ENCODE measurements at places on chromosomes 4 and X. TPM values are rescaled to one million over a fixed set of nuclear protein-coding genes. Genes with fewer than 3 reads are reported as not detected.
A peak's percentile ranks its signal among the peaks of the same experiment; 100 is the strongest.

DNA sequence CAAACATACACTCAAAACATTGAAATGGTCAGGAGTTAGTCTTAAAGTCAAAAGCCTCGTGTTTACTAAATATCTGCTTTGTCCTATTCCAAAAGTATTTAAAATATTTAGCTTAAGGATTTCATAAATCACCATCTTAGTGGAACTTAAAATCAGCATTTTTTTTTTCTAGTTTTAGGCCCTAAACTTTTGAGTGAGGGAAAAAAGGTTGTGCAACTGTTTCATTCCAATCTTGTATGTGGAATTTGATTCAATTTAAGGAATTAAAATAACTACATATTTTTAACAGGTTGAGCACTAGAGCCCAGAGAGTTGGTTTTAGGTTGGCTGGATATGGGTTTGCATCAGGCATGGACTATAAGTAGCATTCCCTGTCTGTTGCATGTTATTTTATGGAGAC lies 35.7 kb upstream of the ANK2 start:
- no peak for DNase-seq

DNA sequence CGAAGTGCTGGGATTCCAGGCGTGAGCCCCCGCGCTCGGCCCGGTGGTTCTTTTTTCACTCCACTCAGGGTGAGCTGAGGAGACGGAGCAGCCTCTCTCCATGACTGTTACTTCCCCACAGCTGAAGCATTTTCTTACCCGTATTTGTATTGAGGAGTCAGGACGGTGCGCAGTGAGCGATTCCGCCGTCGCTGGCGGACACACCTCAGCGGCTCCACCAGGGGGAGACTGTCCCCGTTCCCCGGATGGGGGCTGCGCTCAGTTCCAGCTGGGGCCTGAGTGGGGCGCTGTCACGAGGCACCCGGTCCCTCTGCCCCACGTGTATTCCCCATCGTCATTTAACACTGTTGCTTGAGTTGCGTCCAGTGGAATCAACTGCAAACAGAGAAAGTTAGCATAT lies 844.0 kb upstream of the FRG1 start:
- no peak for DNase-seq

GRCh38 chr4:53717064-53717549 lies 125.8 kb upstream of the LNX1 start:
- peak; percentile 58 for DNase-seq

GRCh38 chr4:112277220-112277619 lies 8.5 kb downstream of the TIFA start:
- DNase-seq = no peak

DNA sequence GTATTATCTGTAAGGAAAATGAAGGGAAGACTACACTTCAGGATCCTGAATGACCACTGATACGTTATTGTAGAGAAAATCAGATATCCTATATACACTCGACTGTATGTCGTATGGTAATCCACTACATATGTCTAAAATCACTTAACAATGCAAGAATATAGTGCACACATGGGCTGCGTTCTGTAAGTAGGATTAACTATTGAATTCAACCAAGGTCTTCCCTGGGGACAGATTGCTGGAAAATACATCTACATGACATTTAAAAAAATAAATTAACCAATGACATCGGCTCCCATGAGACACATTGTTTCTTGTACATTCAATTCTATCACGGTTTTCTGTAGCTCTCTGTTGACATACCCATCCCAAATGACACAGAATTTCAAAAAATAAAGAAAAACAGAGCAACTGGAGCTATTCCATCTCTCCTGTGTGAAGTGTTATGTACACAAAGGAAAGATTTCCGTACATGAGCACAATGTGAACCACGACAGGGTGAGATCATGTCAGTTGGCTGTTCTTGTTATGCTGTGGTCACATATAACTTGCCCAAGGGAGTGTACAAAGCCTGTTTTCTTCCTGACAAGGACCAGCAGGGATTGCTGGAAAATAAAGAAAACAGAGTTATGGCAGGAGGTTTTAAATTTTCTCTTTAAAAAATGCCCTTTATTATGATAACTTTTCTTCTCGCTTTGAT lies 6.1 kb downstream of the ENOX2 start:
- DNase-seq = no peak

DNA sequence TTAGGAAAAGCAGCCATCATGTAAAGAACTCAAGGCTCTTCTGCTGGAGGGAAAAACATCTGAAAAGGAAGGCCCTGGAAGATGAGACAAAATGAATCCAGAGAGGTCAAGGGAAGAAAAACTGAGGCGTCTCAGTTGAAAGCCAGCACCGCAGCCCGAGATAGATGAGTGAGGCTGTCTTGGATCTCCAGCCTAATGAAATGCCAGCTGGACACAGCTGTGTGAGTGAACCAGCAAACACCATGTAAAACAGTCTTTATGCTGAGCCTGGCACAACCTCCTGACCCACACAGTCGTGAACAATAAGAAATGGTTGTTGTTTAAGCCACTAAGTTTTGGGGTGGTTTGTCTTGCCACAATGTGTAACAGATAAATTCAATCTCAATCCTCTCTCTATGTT lies 48.6 kb upstream of the RASL11B start:
- no peak for DNase-seq

- no peak for DNase-seq
These were observed 660.5 kb upstream of the ATOH1 start for GRCh38 chr4:93168053-93168452.

DNA sequence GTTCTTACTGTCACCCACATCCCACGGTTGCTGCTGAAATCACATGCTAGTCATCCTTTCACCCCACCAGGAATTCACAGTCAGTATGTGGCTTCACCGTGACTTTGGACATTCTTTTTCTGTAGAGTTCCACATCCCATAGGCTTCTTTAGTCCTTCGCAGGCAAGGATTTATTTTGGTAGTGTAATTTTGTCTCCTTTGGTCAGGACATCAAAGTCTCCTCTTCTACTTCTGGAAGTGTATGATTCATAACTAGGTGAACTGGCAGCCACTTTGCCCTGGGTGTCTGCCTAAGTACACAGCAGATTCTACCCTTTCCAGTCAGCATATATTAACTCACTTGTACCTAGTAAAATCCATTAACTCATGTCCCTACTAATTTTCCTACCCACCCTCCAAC lies 38.3 kb upstream of the MMAA start:
- DNase-seq = peak; percentile 15

DNA sequence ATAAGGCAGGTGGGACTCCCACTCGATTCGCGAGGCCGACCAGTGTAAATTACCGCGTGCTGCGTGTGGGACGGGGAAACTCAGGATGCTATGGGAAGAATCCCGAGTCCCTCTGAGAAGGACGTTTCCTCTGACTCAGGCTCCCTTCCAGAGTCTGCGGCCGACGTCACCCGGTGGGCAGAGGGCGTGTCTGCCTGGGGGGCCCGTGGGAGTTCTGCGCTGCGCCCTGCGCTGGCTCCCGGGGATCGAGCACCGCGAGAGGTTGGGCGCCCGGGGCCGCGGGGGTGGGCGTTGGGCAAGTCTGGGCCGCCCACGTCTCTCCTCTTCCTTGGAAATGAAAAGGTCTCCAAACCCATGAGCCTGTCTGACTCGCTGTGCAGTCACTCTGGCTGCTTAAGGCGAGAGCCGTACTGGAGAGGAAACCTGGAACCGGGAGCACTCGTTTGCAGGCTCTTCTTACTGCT lies 568 bp downstream of the NIPAL1 start:
- DNase-seq = peak; percentile 77

DNA sequence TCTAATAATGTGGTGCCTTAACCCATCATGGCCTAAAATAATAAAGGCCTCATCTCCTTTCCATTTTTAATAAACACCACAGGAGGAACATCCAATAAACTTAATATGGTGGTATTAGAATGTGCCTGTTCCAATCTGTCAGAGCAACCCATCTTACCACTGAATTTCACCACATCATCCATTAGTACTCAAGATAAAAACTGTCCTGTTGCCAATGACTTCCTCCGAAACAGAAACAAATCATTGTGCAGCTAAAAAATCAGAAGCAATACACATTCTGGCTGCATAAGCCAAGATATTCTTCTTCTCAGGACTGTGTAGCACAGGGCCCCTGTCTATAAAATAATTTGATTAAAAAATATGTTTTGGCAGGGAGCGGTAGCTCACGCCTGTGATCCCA lies 18.5 kb downstream of the TLR10 start:
- DNase-seq = no peak

- no peak for DNase-seq
These were observed 31.2 kb downstream of the WDR1 start for GRCh38 chr4:10085386-10085785.

- no peak for DNase-seq
These were observed 113.8 kb upstream of the NKX1-1 start for GRCh38 chr4:1519787-1520661.

- no peak for DNase-seq
These were observed 243.4 kb upstream of the GK2 start for GRCh38 chr4:79651456-79651855.

- no peak for DNase-seq
These were observed 43.0 kb upstream of the ARHGAP24 start for GRCh38 chr4:85431881-85432485.

- DNase-seq = no peak
These were observed 161.0 kb upstream of the GPRIN3 start for GRCh38 chr4:89468602-89469001.

GRCh38 chr4:11489453-11490083 lies 60.9 kb upstream of the HS3ST1 start:
- no peak for DNase-seq

GRCh38 chr4:145927030-145927429 lies 11.6 kb downstream of the ZNF827 start:
- DNase-seq = no peak

DNA sequence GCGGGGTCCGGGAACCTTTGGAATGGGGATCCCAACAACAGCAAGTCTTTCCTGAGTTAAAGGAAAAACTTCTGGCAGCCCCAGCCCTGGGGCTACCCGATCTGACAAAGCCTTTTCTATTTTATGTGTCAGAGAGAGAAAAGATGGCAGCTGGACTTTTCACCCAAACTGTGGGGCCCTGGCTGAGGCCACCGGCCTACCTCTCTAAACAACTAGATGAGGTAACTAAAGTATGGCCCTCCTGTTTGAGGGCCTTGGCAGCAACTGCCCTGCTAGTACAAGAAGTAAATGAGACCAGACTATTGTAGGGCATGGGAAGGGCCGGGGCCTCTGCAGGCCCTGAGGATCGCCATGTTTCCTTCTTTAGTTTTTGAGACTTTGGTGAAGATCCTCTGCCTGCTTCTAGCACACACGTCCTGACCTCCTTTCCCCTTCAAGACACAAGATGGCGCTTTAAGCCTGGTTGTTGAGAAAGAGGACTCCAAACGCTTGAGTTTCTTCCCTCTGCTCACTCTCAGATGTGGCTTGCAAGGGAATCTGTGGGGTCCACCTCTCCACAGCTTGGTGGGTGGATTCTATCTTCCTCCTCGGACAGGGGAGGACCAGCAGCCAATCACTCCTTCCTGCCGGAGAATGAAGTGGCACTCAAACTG lies 18.5 kb upstream of the DRD5 start:
- DNase-seq = peak; percentile 47

- DNase-seq = no peak
These were observed 60.4 kb upstream of the PLAC8 start for GRCh38 chr4:83174844-83175414.

GRCh38 chrX:11187001-11187400 lies 75.9 kb downstream of the HCCS start:
- DNase-seq = no peak

- DNase-seq = no peak
These were observed 24.5 kb upstream of the HNRNPD start for GRCh38 chr4:82398263-82398662.

- no peak for DNase-seq
These were observed 38.9 kb downstream of the ACOX3 start for GRCh38 chr4:8401665-8402064.

DNA sequence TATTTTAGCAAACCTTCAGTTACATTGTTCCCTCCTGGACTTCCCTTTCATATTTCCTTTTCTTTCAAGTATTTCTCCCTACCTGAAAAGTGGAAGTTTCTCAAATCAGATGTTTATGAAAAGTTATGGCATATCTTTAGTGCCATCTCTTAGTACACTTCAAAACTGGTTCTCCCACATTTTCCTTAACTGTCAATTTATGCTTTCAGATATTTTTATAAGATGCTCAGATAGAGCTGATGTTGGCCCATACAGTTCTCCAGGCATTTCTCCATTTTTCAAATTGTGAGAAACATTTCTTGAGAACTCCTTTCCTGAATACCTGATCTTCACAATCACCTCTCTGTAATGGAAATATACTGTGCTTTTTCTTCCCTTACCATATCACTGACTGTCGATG lies 32.5 kb upstream of the AP1AR start:
- DNase-seq = no peak

DNA sequence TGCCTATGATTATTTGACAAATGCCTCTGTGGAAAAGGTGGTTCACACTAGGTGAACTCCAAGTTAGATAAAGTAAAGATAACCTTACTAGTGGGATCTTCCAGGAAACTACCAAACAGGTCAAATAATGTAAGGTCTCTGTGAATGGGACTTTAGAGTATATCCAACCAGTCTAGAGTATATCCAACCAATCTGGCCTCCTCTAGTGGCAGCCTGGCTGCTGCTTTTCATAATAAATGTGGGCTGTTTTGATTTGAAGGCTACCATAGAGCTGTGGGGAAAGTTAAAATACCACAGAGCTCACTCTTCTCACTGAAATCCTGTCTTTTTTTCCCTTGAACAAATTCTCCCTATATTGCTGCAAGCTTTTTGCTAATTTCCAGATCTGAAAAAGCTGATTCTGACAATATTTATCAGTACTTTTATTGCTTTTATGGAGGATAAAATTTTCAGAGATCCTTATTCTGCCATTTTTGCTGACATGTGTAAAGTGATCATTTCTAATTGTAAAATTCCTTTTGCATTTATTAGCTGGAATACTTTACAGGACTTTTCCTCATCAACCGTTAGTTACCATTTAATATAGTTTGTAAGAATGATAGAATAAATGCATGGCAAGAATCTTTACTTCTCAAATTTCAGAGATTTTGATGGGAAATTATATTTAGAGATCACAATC lies 111.3 kb downstream of the TET2 start:
- no peak for DNase-seq

- peak; percentile 20 for DNase-seq
These were observed 72.8 kb downstream of the MANBA start for GRCh38 chr4:102687982-102688433.

- DNase-seq = no peak
These were observed 117.5 kb downstream of the RAPGEF2 start for GRCh38 chr4:159220353-159220752.

The NUDT11 gene
- 10.0 TPM for total RNA-seq

The RS1 gene
- not detected for total RNA-seq

The NXF2B gene
- not detected for total RNA-seq

The AMER1 gene
- 1.9 TPM for total RNA-seq

The SLC6A14 gene
- not detected for total RNA-seq

The RIPPLY1 gene
- not detected for total RNA-seq

The SMIM43 gene
- not detected for total RNA-seq

The AFM gene
- total RNA-seq = 0.10 TPM

The FRG1 gene
- 45.2 TPM for total RNA-seq

The FDCSP gene
- total RNA-seq = not detected

The AFF1 gene
- 9.5 TPM for total RNA-seq

The FGD1 gene
- total RNA-seq = 8.0 TPM

The CT47C1 gene
- not detected for total RNA-seq

The RBM46 gene
- total RNA-seq = not detected

The PFKFB1 gene
- total RNA-seq = 0.20 TPM

The PRKG2 gene
- not detected for total RNA-seq

The POU4F2 gene
- not detected for total RNA-seq
